Stimulated activated CD8-positive, alpha-beta memory T cell treated with anti-CD3 and anti-CD28 coated beads, Interleukin-15, amount 100 ng/mL, for 4 hours (primary cell): ENCODE measurements at places on chromosomes 1 and 21.

- DNase-seq = no peak
Measured at GRCh38 chr21:16116069-16116468, 386.3 kb downstream of the USP25 start.

DNA sequence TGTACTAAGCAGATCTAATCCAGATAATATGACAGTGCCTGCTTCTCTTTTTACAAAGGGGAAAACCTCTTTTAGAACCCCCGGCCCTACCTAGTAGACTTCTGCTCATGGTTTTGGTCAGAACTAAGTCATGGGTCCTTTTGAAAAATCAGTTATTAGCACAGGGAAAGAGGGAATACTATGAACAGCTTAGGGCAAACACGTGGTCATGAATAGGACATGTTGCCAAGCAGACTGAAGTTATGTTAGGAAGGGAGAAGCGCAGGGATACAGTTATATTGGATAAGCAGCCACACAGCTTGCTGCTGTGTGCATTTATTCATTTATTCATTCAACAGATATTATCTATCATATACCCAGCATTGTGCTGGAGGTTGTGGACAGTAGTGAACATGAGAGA is 25.3 kb upstream of the IGSF3 start:
- no peak for DNase-seq

GRCh38 chr1:90356991-90357390 is 360.1 kb downstream of the BARHL2 start:
- no peak for DNase-seq

DNA sequence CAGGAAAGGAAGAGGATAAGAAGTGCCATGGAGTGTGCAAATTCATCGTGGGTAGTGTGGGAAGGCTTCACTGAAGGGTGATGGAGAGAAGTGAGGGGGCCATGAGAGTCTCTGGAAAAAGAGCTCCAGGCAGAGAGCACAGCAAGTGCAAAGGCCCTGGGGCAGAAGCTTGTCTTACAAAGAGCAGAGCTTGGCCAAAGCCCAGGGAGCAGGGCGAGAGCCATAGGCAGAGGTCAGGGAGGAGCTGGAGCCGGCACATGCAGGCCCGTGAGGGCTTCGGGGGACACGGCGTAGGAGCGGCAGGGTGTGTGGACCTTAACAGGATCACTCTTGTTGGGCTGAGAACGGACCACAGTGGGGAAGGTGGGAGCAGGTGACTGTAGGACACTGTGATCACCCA is 83.7 kb upstream of the EDN2 start:
- DNase-seq = no peak

GRCh38 chr1:6288665-6289064 is 27.8 kb upstream of the GPR153 start:
- no peak for DNase-seq

GRCh38 chr1:110390096-110390495 is 730 bp downstream of the SLC16A4 start:
- DNase-seq = no peak

DNA sequence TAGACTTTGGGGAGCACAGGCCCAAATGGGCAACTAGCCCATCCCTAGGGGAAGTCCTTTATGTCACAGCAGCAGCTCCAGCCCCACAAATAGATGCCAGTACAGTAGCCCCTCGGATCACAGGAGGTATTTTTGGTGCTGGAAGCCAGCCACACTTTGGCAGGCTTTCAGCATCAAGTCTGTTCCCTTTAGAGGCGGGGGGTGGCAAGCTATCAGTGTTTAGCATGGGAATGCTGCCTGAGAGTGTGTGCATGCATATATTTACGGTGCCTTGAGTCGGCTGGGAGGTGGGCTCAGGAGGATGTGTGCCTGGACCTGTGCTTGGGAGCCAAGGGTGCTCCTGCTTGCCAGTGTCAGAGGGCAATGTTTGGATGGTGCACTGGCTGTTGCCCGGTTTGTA is 3.5 kb upstream of the PLXNA2 start:
- no peak for DNase-seq

GRCh38 chr1:238242181-238242580 is 351.5 kb upstream of the ZP4 start:
- no peak for DNase-seq

DNA sequence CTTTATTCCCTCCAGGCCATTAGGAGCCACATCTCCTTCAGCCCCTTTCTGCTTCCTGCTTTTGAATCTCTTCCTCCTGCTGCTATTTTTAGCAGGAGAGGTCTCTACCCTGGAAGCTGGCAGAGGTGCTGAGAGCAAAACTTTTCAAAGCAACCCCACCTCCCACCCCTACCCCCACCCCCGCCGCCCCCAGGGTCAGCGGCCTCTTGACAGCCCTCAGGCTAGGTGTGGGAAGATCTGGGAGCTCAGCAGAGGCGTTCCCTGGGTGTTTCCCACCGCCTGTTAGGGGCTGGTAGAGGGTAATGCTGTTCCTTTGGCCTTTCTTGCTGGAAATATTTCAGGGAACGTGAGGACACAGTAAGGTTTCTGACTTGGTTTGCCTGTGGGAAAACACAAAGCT is 112.5 kb upstream of the CACHD1 start:
- DNase-seq = no peak

GRCh38 chr1:2290171-2290578 is 62.1 kb downstream of the SKI start:
- DNase-seq = no peak

DNA sequence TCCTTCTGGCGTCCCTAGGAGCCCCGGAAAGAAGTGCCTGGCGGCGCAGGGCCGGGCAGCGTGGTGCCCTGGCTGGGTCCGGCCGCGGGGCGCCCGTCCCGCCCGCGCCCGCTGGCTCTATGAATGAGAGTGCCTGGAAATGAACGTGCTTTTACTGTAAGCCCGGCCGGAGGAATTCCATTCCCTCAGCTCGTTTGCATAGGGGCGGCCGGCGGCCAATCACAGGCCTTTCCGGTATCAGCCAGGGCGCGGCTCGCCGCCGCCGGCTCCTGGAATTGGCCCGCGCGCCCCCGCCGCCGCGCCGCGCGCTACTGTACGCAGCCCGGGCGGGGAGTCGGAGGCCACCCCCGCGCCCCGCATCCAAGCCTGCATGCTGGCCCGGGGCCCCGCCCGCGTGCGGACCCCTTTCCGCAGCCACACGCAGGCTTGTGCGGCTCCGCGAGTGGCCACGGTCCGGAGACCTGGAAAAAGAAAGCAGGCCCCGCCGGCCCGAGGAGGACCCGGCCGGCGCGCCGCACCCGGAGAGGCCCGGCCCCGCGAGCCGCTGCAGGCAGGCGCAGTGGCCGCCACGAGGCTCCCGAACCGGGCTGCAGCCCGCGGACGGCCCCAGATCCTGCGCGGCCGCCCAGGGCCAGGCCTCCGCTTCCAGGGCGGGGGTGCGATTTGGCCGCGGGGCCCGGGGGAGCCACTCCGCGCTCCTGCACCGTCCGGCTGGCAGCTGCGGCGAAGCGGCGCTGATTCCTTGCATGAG is 160.4 kb downstream of the RUNX1 start:
- peak; percentile 68 for DNase-seq

- no peak for DNase-seq
Measured at GRCh38 chr1:2232255-2232915, 4.3 kb downstream of the SKI start.

GRCh38 chr1:119771016-119771415 is 2.3 kb upstream of the HMGCS2 start:
- no peak for DNase-seq

GRCh38 chr1:58584082-58584895 is 7.2 kb upstream of the TACSTD2 start:
- no peak for DNase-seq

GRCh38 chr1:213989002-213989855 is 1.5 kb downstream of the PROX1 start:
- DNase-seq = no peak

DNA sequence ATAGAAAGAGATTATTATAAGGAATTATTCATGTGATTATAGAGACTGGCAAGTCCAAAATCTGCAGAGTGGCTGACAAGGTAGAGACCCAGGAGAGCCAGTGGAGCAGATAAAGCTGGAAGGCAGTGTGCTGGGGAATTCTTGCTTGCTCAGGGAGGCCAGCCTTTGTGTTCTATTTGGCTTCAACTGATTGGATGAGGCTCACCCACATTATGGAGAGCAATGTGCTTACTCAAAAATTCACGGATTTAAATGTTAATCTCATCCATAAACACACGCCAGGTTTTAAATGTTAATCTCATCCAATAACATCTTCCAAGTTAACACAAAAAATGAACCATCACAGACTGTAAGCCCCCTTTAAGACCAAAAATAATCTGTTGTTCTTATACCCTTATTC is 30.2 kb upstream of the PHGDH start:
- no peak for DNase-seq

- DNase-seq = no peak
Measured at GRCh38 chr1:236659792-236660587, 26.3 kb upstream of the ACTN2 start.

DNA sequence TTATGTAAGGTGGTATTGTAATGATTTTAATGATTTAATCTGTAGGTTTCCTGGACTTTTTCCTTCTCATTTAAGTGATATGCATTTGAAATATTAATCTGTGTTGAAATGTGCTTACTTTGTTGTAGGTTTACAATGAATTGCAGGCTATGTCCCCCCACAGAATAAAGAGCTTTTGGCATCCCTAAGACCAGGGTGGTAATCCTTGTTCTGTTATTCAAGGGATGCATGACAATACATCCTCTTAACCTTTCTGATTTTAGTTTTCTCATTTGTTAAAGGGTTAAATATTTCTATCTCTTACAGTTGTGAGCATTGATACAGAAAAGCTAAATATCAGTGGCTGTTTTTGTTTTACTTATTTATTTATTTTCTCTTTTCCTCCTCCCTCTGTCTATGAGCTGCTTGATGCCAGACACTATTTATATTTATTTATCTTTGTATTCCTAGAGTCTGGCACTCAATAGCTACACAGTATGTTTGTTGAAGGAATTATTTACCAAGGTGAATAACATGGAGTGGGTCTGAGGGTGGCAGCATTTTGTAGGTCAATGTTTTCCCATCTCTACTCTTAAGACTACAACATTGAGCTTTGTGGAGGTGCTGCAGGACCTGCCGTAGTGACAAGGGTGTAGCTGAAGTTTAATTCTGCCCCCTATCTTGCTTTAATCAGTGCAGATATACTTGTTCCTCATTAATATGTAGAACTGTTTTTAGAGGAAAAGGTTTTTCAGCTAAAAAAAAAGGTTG is 19.9 kb upstream of the ADGRL2 start:
- DNase-seq = no peak

DNA sequence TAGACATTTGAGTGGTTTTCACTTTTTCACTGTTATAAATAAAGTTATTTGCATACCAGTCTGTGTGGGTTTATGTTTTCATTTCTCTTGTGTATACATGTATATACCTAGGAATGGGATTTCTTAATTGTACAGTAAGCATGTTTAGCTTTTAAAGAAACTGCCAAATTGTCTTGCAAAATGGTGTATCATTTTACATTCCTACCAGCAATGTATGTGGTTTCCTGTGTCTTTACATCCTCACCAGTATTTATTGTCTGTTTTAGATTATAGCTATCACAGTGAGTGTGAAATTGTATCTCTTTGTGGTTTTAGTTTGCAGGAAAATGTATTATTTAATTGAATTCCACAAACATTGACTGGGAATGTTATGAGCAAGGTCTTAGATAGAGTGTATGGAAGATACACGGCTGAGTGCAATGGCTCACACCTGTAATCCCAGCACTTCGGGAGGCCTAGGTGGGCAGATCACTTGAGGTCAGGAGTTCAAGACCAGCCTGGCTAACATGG is 57.3 kb downstream of the MACF1 start:
- DNase-seq = no peak

- no peak for DNase-seq
Measured at GRCh38 chr1:177945943-177946650, 23.8 kb downstream of the SEC16B start.

DNA sequence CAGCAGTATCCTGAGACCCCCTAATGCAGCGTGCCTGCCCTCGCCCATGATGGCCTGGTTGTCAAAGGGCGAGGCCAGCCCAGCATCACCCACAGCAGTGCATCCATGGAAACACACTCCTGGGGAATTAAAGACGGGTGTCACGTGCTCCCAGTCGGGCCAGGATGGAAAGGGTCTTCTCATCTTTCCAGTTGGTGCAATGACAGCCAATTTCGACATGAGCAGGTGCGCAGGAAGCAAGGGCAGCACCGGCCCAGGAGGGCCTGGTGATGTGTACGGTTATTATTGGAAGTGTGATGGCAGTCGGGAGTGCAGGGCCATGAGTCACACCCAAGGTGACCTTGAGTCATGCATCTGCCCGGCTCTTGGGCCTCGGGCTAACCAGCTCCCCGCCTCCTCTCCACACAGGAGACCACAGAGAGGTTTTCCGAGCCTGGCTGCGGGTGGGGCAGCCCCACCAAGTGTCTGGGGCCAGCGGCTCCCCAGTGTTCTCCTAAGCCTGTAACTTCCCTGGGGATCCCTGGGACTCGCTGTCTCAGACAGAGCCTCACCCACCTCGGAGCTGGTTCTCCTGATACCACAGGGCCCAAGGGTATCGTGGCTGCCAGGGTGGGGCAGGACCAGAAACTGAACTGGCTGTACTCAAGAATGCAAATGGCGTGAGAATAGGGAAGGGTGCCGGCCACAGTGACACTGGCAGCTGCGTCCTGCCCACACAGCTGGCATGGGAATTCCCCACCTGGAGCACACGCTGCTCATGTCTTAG is 119.8 kb downstream of the SIK1 start:
- DNase-seq = no peak

DNA sequence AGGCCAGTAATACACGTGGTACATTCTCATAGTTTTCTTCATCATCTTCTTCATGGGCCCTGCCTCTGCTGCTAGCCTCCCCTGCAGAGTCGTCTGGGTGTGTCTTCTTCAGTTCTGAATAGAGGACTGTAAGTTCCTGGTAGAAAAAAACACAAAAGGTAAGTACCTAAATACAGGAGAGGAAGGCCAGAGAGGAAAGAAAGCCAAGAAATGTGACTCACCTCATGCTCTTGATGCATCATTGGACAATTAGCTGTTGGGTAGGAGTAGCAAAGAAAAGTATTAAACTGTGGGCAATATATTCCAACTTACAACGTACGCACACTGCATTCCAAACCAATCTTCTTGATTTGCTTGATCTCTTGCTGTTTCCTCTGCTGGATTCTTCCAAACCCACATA is 21.8 kb downstream of the FCRL3 start:
- DNase-seq = no peak

DNA sequence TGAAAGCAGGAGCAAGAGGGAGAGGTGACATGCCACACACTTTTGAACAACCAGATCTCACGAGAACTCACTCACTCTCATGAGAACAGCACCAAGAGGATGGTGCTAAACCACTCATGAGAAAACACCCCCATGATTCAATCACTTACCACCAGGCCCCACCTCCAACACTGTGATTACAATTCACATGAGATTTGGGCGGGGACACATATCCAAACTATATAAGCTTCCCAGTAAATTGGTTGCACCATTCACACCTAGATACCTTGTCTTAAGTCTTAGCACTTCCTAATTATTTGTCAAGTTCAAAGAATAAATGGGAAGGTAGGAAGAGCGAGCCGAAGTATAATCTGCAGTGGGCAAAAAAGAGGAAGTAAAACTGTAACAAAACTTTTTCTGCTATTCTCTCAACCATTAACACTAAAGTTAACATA is 34.3 kb downstream of the AMY1C start:
- no peak for DNase-seq

GRCh38 chr21:40186045-40186444 is 318.8 kb downstream of the PCP4 start:
- DNase-seq = no peak
